Posterior cingulate gyrus (tissue), 11 donors: ENCODE measurements at places on chromosomes 3 and 15.

GRCh38 chr15:51600114-51600513, 22.5 kb downstream of the DMXL2 start:
- no peak for DNase-seq

DNA sequence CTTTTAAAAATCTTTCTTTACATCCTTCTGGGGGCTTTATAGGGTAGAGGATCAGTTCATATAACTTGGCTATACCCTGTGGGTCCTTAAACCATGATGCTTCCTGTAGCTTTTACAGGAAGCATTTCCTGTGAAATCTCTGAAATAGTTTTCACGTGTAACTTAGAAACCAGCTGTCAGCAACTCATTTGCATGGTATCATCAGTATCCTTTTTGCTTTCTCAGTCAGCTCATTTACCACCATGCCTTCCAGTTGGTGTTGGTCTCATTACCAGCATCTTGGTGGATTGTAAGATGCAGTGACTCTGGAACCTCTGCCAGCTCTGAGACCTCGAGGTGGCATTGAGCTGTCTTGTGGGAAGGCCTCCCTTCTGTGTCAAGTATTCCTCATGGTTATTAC, 96.7 kb upstream of the MYZAP start:
- DNase-seq: no peak

GRCh38 chr15:78103406-78104118, 11.2 kb downstream of the SH2D7 start:
- DNase-seq: peak; percentile 51

DNA sequence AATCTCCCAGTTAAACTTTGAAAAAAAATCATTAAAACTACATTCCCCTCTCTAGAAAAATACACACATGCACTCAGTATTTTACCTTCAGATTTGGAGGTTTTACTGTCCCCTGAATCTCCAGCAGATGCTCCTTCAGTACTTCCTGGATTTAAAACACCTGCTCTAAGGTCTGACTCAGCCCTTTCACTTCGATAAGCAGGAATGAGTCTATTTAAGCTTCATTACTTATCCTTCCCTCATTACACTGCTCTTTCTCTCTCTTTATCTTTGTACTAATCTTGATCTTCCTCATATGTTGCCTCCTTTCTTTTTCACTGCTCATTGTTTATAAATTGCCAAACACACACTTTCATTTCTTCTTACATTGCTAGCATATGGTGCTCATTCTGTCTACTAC, 443.9 kb downstream of the DIPK2A start:
- no peak for DNase-seq

GRCh38 chr3:11638495-11639358, 5.0 kb downstream of the VGLL4 start:
- no peak for DNase-seq

DNA sequence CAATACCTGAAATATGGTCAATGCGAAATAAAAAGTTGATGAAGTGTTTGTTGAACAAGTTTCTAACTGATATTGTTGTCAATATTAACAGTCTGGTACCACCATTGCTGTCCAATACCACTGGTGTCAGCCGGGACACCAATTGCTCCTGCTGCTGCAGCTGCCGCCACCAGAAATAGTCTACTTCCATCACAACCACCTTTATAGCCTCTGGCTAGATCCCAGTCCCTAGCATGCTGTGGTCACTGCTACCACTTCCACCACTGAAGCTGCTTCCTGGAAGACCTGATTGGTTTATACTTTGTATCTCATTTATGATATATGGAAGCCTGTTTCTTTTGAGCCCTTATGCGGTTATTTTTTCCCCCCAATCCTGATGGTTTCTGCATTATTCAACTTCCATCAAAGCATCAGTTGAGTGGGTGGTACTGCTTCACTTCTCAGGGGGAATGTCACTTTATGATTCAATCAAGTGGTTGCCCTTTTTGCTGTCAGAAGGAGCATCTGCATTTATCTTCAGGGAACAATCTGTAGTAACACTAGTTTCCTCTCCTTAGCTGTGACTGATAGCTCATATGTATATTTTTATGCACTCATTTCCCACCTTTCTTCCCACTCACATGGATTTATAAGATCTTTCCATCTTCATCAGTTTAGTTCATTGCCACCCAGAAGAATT, 11.7 kb downstream of the LNP1 start:
- no peak for DNase-seq

DNA sequence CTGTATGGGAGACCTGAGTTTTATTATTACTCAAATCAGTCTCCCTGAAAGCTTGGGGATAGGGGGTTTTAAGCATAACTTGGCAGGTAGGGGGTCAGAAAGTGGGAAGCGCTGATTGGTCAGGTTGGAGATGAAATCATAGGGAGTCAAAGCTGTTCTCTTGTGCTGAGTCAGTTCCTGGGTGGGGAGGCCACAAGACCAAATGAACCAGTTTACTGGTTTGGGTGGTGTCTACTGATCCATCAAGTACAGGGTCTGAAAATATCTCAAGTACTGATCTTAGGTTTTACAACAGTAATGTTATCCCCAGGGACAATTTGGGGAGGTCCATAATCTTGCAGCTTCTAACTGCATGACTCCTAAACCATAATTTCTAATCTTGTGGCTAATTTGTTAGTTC, 17.8 kb upstream of the IQCF6 start:
- no peak for DNase-seq

- no peak for DNase-seq
Observed at GRCh38 chr3:80023010-80023409, 255.2 kb upstream of the ROBO1 start.

DNA sequence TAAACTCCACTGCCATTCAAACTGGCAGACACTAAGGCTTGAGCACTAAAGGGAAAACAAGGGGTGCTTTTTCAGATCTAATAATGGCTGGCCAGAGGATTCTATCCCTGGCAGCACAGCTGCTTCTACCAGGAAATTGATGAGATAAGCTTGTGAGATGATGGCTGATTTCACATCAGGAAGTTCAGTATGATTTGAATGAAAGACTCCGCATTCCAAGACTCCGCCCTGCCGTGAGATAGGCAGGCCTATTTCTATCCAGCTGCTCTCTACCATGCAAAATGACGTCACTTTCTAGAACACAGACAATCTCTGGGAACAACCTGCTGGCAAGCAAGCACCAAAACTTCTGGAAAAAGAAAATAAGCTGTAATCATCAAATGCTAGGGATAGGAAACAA, 171.8 kb downstream of the WDR76 start:
- peak; percentile 83 for DNase-seq

DNA sequence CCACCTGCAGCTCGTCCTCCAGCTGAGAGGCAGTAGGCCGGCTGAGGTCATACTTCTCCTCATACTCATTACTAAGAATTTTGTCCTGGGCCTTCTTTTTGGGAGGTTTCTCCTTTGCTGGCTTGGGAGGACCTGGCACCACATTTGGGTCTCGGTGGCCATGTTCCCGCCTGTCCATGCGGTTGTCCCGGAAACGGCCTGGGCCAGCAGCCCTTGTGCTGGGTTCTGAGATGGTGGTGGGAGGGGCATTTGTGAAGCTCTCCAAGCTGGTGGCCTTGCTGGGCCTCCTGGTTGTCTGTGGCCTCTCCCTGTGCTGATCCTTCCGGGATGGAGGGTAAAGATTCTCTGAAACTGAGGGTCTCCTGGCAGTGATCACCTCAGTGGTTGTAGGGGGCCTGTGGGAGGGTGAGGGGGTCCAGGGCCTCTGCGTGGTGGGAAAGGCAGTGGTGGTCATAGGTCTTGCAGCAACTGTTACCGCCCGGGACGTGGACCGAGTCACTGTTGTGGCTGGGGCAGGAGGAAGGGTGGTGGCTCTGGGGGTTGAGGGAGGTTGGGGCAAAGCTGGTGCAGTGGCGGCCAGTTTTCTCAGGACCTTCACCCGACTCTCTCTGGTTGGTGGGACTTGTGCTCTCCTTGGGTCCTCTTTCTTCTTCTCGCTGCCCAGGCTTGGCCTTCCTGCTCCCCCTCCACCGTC, 2.5 kb downstream of the CCDC80 start:
- peak; percentile 80 for DNase-seq

- no peak for DNase-seq
Observed at GRCh38 chr3:25281041-25281731, 146.9 kb upstream of the RARB start.

DNA sequence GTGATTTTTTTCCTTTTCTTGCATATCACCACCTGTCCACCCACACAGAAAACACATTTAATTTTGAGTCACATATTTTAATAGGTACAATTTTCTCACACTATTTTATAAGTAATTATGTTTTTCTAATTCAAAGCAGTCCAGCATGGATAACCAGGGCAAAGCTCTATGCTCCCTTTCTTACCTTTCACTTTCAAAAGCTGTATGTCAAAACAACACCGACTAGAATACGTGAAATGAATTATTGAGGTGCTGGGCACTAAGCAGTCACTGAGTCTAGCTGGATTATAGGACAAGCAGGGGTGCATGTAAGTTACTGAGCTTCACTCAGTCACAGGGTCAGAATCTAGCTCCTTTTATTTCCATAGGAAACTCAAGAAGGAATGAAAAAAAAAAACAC, 60.6 kb downstream of the LSAMP start:
- no peak for DNase-seq

- peak; percentile 75 for DNase-seq
Observed at GRCh38 chr15:99983886-99984286, 250.6 kb upstream of the LYSMD4 start.

DNA sequence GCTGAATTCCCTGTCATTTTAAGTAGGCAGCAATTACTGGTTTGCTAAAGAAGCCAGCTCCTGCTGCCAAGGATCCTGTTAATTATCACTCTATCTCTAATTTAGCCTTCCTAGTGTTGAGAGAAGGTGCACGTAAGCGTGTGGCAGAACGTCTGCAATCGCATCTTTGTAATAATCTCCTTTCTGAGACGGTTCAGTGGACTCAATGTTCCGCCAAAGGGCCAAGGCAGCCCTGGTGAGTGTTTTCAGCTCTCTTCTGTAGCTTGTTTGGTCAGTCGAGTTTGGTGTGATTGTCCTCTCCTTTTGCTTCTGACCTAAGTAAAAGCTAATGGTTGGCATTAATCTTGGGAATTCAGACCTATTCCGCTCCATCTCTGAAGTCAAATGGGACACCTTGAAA, 24.2 kb downstream of the MITF start:
- DNase-seq: no peak

DNA sequence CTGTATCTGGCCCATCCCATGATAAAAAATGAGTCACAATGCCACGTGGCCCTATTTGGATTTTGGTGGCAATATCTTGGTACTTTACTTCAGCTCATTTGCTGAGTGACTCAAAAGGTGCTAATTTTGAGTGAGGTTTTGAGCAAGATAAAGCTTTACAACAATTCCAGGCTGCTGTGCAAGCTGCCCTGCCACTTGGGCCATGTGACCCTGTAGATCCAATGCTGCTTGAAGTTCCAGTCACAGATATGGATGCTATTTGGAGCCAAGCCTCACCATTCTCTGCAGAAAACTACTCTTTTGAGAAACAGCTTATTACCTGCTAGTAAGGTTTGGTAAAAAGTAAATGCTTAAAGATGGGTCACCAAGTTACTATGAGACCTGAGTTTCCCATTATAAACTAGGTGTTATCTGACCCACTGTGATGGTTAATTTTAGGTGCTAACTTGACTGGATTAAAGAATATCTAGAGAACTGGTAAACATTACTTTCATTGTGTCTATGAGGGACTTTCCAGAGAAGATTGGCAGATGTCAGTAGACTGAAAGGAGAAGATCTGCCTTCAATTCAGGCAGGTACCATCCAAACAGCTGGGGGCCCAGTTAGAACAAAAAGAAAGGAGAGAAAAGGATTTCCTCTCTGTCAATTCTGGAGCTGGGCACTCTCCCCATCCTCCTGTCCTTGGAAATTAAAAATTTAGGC, 1083.9 kb downstream of the DIPK2A start:
- DNase-seq: no peak

- DNase-seq: no peak
Observed at GRCh38 chr3:50493623-50494022, 9.8 kb downstream of the CACNA2D2 start.

GRCh38 chr3:7423036-7423435, 562.1 kb downstream of the GRM7 start:
- DNase-seq: no peak

DNA sequence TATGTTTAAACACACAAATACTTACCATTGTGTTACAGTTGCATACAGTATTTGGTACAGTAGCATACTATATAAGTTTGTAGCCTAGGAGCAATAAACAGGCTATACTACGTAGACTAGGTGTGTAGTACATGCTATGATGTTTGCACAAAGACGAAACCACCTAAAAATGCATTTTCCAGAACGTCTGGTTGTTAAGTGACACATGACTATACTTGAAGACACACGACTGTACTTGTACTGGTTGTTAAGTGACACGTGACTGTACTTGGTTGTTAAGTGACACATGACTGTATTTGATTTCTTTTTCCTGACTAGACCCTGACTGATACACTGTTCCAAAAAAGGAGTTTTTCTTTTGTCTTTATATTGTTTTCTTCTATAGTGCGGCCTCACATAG, 34.1 kb downstream of the RAB8B start:
- no peak for DNase-seq

DNA sequence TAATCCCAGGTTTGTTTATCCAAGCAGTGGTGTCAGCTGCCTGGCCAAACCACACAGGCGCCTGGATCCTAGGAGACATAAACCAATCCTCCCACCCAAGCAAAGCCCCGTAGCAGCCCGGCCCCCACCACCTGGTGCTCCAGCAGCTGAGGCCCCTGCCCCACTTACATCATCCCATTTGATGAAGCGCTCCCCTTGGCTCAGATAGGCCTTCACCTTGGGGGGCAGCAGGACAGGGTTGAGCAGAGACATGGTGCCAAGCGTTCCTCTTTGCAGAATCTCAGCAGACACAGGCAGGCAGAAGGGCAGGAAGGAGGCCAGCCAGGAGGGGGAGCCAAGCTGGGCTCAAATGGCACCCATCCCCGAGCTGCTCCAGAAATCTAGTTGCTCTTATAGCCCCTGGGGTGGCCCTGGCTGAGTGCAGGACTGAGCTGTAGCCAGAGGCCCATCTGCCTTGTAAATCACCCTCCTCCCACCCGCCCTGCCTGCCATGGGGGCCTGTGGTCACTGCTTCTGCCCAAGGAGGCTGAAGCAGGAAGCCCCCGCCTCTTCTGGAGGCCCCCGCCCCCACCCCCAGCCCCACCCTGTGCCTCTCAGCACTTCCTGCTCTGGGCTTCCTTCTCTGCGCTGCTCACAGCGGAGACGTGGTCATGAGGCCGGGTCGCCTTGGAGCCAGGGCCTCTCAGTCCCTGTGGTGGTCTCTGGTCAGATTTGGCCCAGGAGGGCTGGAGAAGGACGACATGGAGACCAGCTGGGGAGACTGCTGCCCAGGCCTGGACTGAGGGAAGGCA, at the start of gene PLCB2:
TSS of gene PLCB2 (minus strand) at position 515 of the 791 bp plus-strand sequence. CDS start at position 252, 263 bp downstream.
- no peak for DNase-seq

GRCh38 chr3:66350601-66351000, 129.8 kb downstream of the SLC25A26 start:
- DNase-seq: no peak

GRCh38 chr15:57391537-57391936, 15.2 kb downstream of the CGNL1 start:
- no peak for DNase-seq

- no peak for DNase-seq
Observed at GRCh38 chr15:97446138-97446537, 514.4 kb upstream of the ARRDC4 start.

GRCh38 chr3:114128826-114129225, 50.0 kb downstream of the DRD3 start:
- no peak for DNase-seq

GRCh38 chr15:65916041-65916663, 46.9 kb downstream of the RAB11A start:
- no peak for DNase-seq

GRCh38 chr15:52481915-52482314, 46.8 kb downstream of the MYO5A start:
- no peak for DNase-seq

GRCh38 chr3:98829246-98829832, 66.2 kb downstream of the ST3GAL6 start:
- no peak for DNase-seq
